ENCODE measurements at places on chromosomes 13 and 19. TPM values are rescaled to one million over a fixed set of nuclear protein-coding genes. Genes with fewer than 3 reads are reported as not detected.
A peak's percentile ranks its signal among the peaks of the same experiment; 100 is the strongest.

- no peak for DNase-seq
Observed at GRCh38 chr19:48186541-48186991, 16.1 kb downstream of the ZSWIM9 start.

- no peak for DNase-seq
Observed at GRCh38 chr13:39938596-39938995, 283.1 kb downstream of the COG6 start.

SHISA7 gene
- total RNA-seq, result 0.21 TPM

- peak; percentile 23 for DNase-seq
Observed at GRCh38 chr13:39273953-39274738, 235.9 kb downstream of the NHLRC3 start.

GRCh38 chr19:50223439-50223716 lies 20.0 kb downstream of the MYH14 start:
- no peak for DNase-seq

- no peak for DNase-seq
Observed at GRCh38 chr19:53907690-53908089, 1.4 kb upstream of the CACNG7 start.

PIBF1 gene
- total RNA-seq, result 28.2 TPM

DNA sequence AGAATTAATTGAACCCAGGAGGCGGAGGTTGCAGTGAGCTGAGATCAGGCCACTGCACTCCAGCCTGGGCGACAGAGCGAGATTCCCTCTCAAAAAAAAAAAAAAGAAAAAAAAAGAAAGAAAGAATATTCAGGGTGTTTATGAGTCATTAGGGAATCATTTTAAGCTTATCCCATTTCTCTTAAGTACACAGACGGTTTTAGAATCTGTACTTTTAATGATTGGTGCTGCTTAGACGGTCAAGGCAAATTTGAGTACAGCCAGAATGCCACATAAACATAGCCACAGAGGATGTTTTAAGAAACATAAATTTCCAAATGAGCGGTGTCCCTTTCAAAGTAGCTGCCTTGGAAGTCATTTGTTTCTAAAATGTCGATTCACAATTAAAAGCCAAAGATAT lies 2.6 kb downstream of the SPRYD7 start:
- no peak for DNase-seq

CGB3 gene
- total RNA-seq, result not detected

GRCh38 chr13:113956571-113956970 lies 17.3 kb downstream of the C13orf46 start:
- DNase-seq, result no peak

DNA sequence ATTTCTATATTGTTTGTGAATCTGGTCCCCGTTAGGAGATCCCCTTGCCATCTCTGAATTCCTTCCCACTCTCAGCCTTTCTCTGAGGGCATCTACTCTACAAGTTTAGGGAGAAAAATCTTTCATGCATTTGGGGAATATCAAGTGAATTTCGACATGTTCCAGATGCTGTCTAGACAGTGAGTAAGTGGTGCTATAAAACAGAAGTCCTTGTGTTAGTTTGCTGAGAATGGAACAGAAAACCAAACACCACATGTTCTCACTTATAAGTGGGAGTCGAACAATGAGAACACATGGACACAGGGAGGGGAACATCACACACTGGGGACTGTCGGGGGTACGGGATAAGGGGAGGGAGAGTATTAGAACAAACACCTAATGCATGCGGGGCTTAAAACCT lies 5.1 kb downstream of the OR7A10 start:
- DNase-seq, result no peak

GRCh38 chr13:25059958-25060357 lies 36.0 kb upstream of the PABPC3 start:
- DNase-seq, result no peak
